Left renal cortex interstitium (tissue), 4 donors: ENCODE measurements at places on chromosomes 5 and 9. TPM values are rescaled to one million over a fixed set of nuclear protein-coding genes. Genes with fewer than 3 reads are reported as not detected.

Gene DPYSL3
- 36.0 TPM for polyA plus RNA-seq

Gene ITGA1
- polyA plus RNA-seq, result 49.9 TPM

Gene GPR150
- polyA plus RNA-seq, result not detected

Gene PPP1R26
- polyA plus RNA-seq, result 29.7 TPM

Gene WDR38
- polyA plus RNA-seq, result 0.28 TPM

Gene MLANA
- polyA plus RNA-seq, result 1.8 TPM

Gene DNM1
- 216 TPM for polyA plus RNA-seq

Gene CD72
- 3.4 TPM for polyA plus RNA-seq

Gene LOX
- polyA plus RNA-seq, result 41.6 TPM

Gene TMEM232
- 7.6 TPM for polyA plus RNA-seq

DNA sequence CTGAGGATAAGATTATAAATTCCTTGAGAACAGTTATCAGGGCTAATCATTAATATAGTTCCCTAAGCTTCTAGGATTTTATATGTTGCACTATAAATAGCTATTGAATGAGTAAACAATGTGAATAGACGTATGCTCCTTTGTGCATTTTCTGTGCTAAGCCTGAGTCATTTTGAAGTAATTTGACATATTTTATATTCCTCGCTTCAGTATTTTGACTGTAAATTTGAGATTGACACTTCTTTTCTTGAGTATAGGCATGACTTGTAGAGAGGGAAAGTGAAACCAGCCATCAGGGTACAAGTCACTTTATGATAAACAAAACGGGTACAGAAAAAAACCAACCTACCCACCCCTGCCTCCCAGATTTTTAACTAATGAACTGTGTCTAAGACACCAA is 367.7 kb upstream of the PRR16 start:
- DNase-seq, result no peak

DNA sequence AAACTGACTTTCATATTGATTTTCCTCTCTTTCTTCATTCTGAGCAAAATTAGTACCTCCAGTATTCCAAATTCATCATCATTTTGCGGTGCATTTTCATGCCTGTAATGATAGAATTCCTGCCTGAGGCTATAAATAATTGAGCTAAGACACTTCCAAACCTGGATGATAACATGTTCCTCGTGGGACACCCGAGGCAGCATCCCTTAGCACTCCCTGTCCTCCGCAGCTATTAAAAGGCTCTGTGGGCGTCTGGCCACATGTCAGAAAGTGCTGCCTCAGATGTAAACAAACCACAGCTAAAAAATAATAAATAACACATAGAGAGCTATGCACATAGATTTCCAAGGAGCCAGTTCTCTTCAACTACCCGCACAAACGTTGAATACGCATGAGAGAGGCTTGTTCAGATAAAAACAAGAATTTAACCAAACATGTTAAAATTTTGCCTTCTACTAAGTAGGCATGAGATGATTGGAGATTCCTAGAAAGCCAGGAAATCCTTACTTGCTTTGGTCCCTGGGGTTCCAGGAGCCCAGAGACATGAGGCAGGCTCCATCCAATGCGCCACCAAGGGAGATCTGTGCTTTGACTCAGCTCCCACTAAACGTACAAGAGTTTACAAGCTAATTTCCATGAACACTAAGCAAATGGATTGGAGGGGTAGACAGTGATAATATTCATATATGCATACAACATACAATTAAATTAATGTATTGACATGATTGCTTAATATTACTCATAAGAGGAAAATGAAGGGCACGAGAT is 82.7 kb downstream of the SHC3 start:
- DNase-seq, result no peak

GRCh38 chr5:176400382-176401156 is 12.0 kb downstream of the HIGD2A start:
- DNase-seq, result no peak

- no peak for DNase-seq
These were observed 95.4 kb downstream of the HTR4 start for GRCh38 chr5:148558892-148559291.

DNA sequence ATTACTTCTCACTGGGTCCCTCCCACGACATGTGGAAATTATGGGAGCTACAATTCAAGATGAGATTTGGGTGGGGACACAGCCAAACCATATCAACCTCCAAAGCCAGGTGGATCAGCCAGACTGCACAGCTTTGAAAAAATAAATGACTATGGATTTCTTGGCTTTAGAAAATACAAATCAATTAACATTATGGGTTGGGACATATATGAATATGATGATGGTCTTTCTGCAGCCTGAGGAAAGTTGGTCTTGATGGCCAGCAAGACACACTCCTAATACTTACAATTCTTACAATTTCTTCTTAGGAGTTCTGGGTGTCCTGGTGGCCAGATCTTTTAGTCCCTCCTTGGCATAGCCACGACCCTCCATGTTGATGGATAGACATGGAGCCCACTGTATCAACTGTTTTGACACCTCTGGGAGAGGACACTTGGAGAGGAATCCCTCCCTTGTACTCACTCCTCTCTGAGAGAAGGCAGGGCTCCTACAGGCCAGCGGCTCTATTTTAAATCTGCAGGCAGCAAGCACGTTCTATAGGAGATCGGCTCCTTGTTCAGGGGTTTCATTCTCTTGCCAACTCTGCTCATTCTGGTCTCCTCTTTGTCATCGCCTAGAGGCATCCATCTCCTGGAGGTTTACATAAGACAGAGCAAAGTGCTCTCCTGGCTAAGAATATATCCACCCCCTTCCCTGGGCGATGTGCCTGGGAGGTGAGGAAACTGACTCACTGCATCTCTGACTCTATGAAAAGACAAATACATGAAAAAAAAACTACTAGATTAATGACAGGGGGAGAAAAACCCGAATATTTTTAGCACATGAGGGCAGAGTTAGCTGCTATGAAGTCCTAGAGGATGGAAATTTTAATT is 145.9 kb downstream of the CARTPT start:
- no peak for DNase-seq

DNA sequence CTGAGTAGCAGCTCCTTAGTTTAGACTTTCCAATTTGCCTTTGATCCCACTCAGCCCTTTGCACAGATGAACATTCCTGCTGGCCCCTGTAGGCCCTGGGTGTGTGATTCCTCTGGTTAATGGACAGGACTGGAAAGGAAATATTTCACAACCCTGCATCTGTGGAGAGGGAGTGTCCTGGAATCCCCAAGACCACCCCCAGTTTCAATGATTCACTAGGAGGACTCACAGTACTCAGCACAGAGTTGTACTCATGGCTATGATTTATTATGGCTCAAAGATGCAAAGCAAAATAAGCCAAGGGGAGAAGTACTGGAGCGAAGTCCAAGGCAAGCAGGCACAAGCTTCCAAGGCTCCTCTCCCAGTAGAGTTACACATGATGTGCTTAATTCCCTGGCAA is 42.4 kb upstream of the TJP2 start:
- no peak for DNase-seq

GRCh38 chr5:100519075-100519474 is 16.1 kb upstream of the FAM174A start:
- no peak for DNase-seq

- no peak for DNase-seq
These were observed 17.6 kb upstream of the MUSK start for GRCh38 chr9:110650991-110651411.

- no peak for DNase-seq
These were observed 2.8 kb downstream of the CDH10 start for GRCh38 chr5:24642022-24642421.

- DNase-seq, result no peak
These were observed 1435.2 kb upstream of the CDH9 start for GRCh38 chr5:28473531-28474107.

DNA sequence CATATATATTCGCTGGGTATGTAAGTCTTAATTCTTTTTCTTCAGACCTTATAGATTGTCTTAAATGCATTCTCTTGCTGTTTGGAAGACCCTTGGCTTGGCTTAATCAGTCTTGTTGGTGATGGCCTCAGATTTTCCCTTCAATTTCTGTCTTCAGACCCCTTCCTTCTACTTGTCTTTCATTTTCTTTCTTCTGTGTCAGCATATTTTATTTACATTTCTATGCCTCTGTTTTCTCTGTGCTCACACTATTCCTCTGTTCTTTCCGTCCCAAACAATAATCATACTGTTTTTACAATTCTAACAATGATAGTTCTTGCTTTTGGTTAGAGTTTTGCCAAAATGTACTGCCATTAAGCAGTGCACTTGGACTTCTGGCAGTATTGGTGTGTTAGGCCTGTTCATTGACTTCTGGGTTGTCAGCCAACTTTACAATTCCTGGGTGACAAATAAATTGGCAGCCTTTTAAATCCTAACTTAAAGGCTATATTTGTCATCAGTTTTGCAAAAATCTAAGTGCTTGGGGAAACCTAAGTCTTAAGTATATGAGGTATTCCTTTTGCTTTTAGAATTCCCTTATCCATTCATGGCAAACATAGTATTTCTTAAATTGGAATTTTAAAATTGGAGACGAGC is 8.0 kb downstream of the SRFBP1 start:
- DNase-seq, result no peak

GRCh38 chr9:36974731-36975130 is 59.3 kb downstream of the PAX5 start:
- DNase-seq, result no peak
